ENCODE measurements at places on chromosomes 3 and 15.

- DNase-seq = no peak
Measured at GRCh38 chr3:16409032-16409431, 104.5 kb downstream of the RFTN1 start.

DNA sequence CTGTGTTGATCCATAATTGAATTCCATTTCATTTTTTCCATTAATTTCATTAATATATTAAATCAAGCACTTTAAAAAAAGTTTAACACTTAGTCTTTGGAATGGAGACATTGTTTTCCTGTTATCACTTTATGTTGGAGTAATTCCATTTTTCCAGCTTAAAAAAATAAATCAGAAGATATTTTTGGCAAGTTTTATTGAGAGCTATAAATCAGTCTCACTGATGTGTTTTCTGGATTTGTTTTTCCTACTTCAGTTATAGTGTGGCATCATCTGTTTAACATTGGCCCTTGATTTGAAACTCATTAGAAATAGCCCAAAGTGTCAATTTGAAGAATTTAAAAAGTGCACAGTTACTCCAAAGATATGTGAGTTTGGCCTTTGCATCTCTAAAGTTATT, 53.1 kb downstream of the MAP2K5 start:
- DNase-seq = no peak

GRCh38 chr3:162292409-162292808, 795.8 kb downstream of the OTOL1 start:
- DNase-seq = no peak

DNA sequence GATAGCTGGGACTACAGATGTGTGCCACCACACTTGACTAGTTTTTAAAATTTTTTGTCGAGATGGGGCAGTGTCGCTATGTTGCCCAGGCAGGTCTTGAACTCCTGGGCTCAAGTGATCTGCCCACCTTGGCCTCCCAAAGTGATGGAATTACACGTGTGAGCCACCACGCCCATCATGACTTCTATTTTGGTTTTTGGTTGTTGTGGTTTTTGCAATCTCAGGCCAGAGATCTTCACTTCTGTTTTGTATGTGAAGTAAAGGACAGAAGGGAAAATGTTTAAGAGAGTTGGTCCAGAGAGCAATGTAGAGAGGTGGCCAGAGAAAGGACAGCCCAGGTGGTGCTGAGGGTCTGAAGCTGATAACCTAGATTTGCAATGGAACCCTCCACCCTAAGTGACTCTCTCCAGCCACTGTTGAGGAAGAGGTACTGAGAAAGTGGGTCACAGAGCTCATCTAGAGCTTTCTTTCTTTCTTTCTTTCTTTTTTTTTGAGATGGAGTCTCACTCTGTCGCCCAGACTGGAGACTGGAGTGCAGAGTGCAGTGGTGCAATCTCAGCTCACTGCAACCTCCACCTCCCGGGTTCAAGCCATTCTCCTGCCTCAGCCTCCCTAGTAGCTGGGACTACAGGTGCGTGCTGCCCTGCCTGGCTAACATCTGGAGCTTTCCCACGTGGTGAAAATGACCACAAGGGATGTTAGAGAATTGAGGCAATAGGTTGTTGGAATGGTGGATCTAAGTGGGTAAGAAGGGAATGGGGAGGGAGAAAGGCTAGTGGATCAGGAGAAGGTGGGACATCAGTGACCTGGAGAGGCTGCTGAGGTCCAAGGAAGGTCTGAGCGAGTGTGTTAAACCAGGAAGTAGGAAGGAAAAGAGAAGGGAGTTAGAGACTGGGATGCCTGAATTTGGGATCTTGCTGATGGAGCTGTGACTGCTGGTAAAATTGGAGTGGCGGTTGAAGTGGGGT, 22.4 kb upstream of the SEMA4B start:
- DNase-seq = no peak

- no peak for DNase-seq
Measured at GRCh38 chr15:77818484-77819047, 185.9 kb upstream of the LINGO1 start.

DNA sequence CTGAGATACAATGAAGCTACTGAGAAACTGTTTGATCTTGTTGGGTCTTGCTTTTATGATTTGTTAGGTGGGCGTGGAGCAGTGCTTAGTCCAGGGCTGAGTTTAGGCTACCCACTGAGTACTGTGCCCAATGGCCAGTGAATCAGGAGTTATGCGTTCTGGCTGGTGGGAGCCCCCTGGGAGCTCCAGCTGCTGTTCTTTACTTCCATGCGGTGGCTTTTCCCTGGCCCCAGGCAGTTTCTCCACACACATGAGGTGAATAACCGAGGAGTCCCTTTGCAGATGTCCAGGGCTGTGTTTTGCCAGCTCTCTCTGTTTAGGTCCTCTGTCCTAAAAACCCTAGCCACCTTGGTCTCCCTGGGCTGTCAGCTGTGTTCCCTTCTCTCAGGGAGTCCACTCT, 106.5 kb downstream of the KLF13 start:
- no peak for DNase-seq

DNA sequence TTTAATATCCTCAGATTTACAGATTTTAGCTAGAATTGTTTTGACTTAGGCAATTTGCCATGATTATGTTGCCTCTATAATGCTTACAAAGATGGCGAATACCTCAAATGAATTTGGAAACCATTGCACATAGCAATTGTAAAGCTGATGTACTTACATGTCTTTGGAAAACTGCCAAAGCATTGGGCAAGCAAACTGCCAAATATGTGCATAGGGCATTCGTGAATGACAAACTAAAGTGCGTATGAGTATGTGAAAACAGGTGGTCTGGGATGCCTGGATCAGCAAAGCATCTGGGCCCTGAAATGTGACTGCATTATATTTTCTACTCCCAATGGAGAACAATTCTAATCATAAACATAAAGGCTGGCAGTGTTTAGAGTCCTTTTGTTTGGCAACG, 445.3 kb upstream of the ROBO1 start:
- DNase-seq = no peak

- DNase-seq = no peak
Measured at GRCh38 chr3:16504242-16504641, 9.3 kb downstream of the RFTN1 start.

- DNase-seq = no peak
Measured at GRCh38 chr3:35760146-35760545, 120.8 kb downstream of the ARPP21 start.

DNA sequence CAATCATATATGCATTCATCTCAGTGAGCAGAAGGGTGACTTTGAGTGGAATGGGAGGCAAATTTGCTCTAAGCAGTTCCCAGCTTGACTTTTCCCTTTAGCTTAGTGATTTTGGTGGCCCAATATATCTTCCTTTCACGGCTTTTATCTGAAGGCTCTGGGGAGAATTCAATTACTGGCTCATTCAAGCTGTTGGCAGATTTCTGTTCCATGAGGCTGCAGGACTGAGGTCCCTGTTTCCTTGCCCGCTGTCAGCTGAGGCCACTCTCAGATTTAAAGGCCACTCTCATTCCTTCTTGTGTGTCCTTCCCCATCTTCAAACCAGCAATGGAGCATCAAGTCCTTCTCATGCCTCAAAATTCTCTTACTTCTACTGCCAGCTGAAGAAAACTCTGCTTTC, 170.4 kb upstream of the ATP10A start:
- no peak for DNase-seq

DNA sequence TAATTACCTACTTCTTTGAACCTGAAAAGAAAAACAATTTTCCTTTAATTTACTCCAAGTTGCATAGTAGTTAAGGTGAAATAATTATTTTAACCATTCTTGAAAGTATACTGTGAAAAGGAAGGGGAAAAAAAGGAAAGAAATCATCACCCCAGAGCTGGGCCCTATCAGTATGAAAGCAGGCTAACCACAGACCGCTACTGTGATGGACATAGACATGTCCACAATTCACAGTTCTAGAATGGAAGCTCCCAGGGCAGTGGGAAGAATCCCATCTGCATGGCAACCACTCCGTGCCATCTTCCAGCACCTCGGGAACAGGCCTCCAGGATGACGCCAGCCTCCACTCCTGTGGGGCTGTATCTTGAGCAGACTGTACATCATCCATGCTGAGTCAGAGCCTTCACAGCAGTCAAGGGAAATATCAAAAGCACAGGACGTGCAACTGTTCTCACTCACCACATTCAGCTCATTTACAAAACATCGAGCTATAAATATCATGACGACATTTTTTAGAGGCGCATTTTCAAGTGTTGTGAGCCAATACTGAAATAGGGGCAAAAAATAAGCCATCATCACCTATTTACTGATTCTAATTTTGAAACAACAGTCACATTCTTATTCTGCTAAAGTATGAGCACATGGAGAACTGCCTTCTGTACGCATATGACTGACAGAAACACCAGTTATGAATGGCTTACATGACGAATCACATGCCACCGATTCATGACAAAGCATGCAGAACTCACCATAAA, 119.7 kb downstream of the SNRK start:
- no peak for DNase-seq

- DNase-seq = no peak
Measured at GRCh38 chr15:43541785-43542184, 24.4 kb downstream of the MAP1A start.

GRCh38 chr3:28188686-28189085, 52.7 kb upstream of the CMC1 start:
- DNase-seq = no peak

DNA sequence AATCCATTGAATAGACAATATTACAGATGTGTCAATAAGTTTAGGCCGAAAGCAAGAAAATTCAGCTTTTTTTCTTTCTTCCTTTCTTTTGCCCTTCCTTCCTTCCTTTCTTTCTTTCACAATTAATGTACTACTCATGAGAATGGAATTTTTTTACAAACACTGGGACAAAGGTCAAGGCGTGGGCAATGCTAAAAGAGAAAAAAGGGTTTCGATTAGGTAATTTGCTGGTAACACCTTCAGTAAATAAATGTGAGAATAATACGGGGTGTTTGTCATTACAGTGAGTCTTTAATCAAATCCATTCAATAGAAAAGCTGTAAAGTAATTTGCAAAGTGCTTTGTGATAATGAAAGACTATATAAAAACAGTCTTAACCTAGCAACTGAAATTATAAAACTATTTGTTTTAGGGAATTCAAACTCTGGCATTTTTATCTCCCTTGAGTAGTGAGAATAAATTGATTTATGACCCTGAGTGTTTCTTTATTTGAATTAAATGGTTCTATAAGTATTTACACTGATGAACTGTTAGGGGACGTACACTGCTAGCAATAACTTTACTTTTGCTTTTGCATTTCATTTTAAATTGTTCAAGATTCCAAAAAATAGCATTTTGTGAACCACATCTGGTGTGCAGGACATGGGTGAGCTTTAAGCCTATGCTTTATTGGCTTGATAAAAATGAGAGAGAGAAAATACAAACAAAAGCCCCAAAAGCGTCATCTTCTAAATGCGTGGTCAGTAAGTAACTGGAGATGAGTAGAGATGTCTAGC, 104.2 kb upstream of the THRB start:
- no peak for DNase-seq

DNA sequence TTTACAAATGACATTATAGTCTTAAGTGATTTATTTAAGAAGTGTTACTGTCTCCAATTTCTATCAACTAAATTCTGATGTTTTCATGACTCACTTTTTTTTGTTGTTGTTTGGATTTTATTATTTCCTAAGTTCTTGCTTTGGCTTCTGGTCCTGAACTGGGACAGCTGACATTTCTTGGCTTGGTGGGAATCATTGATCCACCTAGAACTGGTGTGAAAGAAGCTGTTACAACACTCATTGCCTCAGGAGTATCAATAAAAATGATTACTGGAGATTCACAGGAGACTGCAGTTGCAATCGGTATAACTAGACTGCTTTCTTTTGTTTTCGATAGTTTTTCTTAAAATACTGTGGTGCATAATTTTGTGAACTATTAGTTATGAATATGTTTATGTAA, 47.5 kb downstream of the ASTE1 start:
- DNase-seq = no peak

DNA sequence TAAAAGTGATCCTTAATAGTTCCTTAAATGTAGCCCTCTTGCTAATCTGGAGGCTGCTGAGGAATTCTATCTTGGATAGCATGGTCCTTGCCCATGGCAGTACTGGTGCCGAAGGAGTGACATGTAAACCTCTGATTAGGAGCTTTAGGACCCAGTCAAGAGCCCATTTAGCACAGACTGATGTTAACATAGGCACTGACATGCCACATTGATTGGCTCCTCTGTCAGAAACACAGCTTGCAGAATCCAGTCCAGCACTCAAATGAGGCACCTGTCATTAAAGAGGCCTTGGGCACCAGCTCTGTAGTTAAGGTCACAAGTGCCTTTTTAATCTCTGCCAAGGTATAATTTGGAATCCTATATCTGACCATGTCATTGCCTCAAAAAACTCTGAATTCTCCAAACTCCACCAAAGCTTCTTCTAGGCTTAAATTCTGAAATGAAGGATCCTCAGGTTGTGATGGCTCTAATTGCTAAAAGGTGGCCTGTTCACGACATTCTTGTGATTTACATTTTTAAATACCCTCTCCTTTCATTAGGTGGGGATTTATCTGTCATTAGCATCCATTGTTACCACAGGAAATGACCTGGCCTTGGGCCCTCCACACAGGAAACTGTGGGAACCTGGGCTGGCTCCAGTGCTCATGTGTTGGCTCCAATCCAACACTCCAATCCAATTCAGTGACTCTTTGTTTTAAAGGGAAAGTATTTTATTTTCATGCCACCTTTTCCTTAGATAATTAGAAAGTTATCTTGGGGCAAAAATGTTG, 57.3 kb upstream of the RNF7 start:
- DNase-seq = no peak

DNA sequence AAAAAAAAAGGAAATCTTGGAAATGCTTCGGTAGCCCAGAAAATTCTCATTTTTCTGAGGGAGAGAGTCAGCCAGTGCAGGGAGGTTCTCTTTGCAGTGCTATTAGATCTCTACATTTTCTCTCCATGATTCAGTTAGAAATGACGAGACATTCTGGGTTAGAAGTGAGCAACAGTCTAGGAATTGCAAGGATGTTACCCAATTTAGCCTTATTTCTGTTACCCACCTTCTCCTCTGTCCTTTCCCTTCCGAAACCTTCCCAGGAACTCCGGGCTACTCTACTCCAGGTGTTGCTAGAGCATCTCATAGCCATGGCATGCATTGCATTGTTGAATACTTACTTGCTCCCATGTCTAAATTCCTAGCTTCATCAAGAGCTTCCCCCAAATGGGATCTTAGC, 106.8 kb downstream of the EDEM1 start:
- DNase-seq = no peak

DNA sequence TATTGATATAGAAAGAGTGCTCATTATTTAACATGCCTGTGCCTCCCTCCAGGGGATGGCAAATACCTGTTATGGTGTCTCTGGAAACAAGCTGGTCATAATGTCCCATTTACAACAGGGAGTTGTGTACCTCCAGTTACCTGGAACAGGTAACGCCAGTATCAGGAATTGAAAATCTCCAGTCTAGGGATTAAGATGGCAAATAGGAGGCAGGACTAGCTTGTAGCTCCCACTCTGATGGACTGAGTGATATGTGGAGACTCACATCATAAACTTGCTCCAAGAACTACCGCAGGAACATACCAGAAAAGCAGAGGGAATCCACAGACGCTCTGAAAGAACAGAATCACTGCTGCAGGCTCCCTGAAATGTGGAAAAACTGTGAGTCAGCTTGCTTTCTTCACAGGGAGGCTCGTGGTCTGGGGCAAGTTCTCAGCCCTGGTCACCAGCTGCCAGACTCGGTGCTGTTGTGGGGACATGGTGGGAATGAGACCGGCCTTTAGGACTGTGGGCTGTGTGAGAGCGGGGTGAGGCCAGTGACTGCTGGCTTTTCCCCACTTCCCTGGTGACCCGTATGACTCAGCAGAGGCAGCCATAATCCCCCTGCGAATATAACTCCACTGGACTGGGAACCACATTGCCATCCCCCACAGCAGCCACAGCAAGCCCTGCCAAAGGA, 97.4 kb downstream of the KCNAB1 start:
- no peak for DNase-seq
